ENCODE measurements at places on chromosomes 5 and 9.
A peak's percentile ranks its signal among the peaks of the same experiment; 100 is the strongest.

DNA sequence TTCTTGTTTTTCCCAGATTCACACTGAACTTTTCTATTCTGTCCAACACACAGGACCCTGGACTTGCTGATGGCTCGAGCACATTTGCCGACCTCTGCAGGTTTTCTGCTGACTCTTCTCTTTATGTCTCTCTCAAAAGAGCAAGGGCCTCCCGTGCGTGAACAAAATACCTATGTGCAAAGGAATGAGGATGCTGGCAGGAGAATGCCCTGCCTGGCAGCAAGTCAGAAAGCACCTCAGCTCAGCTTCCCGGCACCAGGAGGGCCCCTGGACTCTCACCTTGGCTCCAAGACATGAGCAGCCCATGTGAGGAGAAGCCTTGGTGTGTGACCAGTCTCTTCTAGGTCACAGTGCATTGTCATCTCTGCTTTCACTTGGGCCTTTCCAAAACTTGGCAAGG is 36.1 kb downstream of the PAPPA start:
- DNase-seq, result no peak

GRCh38 chr5:51832934-51833470 is 449.8 kb downstream of the ISL1 start:
- no peak for DNase-seq

DNA sequence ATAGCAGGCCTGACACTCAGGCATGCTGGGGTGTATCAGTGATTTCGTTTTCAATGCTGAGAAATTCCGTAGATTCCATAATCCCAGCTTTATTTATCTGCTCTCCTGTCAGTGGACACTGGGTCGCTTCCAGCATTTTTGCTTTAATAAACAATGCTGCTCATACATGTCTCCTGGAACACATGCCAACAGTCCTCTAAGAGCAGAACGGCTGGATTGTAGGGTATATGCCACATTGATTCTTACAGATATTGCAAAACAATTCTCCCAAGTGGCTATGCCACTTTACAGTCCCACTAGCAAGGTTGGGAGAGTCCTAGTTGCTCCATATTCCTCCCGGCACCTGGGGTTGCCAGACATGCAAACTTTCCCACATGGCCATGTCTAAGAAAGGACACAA is 81.9 kb downstream of the RAPGEF1 start:
- DNase-seq, result no peak

- DNase-seq, result no peak
Observed at GRCh38 chr5:64333886-64334285, 168.2 kb downstream of the RNF180 start.

DNA sequence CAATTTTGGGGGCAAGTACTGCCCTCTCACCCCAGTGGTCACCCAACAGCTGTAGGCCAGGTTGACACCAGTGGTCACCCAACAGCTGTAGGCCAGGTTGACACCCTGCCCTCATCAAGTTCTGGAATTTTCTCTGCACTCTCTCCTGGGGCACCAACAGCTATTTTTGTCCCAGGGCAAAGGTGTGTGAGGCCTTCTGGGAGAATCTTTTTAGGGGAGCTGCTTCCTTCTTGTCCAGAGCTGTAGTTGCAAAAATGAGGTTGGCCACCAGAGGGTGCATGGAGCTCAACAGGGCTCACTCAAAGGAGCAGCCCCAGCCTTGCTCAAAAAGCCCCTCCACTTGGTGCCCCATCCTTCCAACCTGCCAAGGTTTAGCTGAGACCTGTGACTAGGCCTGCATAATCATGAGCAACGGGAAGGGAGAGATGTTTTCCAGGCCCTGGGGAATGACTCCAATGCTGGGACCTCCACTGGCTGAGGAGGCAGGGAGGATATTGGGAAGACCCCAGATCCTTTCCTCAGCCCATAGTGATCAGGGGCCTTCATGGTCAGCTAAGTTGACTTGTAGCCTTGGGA is 10.6 kb upstream of the P4HA2 start:
- DNase-seq, result peak; percentile 54
